Activated CD4-positive, alpha-beta T cell treated with anti-CD3 and anti-CD28 coated beads, Interleukin-2, amount 50 U/mL, for 4 hours (primary cell): ENCODE measurements at places on chromosomes 1 and 21.

GRCh38 chr1:182173808-182174512, 112.4 kb upstream of the ZNF648 start:
- no peak for DNase-seq

GRCh38 chr1:18569251-18569650, 61.4 kb upstream of the PAX7 start:
- DNase-seq: no peak

DNA sequence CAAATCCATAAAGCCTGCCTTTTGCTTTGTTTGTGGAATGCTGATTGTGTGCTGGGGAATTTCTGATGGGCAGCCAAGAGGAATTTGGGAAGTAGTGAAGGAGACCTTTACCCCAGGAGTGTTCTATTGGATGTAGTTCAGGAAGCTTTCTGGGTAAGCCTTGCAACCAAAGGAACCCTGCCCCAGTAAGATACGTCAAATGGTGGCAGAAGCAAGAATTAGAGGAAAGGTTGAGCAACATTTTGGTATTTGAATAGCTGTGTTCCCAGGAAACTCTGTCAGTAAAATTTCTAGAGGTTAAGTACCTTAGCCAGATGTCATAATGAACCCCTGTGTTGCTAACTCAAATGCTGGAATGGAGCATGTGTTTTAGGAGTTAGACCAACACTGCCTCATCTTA, 6.4 kb downstream of the MGST3 start:
- no peak for DNase-seq

DNA sequence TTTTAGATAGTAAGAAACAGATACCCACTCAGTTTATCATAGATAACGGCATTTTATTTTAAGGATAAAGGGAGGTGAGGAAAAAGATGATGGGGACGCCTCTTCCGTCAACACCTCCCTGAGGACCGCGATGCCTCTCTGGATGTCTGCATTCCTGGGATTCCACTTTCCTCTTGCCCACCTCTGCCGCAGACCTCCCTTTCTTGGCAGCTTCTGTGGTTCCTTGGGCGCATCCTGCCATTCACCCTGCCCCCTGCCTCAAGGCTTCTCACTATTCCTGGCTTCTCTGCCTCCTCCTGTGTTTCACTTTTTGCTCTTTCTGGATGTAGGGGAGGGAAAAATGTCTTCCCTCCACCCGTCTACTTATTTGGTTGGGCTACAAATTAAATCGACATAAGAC, 19.9 kb downstream of the HUNK start:
- DNase-seq: no peak

DNA sequence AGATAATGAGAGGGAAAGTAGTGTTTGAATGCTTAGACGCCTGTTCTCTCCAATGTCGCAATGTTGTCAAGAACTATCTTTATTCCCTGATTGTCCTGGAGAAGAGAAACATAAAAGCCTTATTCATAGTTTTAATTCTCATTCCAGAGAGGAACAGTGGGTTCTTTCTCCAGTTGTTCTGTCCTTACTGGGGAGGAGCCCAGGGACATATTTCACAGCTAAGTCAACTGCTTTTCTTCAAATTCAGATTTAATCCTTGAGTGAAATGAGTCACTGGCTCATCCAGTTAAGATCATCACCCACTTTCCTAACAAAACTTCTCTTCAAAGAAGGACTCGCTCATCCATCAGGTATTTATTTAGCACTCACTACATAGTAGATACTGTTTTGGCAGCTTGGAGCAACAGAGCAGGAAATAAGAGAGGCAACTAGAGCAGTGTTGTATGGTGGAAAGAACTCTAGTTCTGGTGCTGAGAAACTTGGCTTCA, 365.7 kb upstream of the USP24 start:
- DNase-seq: no peak

DNA sequence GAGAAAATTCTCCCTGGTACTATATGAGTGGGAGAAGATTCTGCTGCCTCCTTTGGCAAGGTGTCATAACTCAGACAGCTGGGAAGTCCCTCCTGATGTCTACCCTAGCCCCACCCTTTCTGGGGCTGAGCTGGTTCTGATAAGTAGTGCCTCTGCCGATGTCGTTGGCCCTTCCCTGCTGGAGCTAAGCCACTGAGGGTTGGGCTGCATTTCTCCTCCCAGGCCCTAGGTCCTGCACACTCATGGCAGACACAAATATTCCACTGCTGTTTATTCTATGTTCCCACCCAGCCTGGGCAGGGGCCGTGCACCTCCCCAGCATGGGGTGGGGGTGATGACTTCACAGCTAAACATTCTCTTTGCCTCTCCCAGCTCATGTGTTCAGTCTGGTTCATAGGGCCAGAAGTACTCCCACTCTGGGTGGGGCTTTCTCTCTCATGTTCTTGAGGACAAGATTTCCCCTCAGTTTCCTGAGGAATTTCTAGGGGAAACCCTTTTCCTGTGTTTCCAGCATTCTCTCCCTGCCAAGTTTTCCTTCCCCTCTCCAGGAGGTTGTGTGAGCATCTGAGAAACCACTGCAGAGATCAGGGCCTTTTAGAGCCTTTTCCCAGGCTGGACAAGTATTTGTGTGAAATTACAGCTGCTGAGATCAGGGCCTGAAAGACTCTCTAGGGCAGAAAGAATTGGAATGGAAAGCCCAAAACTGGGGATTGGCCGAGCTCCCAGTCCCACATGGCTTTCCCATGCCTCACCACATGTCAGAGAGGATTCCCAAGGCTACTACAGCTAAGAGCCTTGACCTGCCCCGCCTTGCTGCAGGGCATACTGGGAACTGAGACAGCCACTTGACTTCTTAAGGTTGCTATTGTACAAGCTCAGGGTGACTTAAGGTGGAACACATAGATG, 66.2 kb downstream of the ATP2B4 start:
- no peak for DNase-seq

GRCh38 chr1:7011826-7012225, 226.6 kb downstream of the CAMTA1 start:
- no peak for DNase-seq

DNA sequence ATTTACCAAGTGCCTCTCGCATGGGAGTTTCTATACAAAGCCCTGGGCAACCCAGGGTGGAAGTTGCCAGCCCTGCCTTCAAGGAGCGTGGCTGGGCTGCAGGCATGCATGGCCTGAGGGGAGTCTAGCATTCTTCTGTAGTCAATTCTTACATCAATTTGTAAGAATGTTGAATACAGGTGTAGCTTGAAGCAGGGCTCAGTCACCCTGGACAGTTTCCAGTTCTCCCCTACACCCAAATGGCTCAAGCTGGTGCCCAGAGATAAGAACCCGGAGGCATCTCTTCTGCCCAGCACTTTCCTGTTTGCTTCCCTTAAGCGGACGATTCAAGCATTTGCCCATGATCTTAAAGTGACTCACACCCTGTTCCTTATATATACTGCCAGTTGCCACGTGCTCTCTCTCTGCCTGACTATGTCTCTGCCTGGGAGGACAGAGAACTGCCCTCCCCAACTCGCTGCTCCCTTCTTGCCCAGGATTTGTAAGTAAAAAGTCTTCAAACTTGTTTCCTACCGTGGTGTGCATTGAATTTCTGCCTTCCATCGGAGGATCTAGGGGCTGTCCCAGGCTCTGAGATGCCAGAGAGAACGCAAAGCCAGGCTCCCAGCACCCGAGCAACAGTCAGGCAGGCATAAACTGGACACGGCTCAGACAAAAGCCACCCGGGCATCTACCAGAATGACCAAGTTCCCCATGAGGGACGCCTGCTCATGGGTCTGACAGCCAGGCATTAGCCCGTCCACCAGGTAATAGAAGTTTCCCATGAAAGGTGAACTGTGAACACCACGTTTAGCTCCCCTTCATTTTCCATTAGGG, 50.9 kb upstream of the AJAP1 start:
- DNase-seq: no peak

GRCh38 chr1:9840176-9840575, 16.4 kb upstream of the CLSTN1 start:
- no peak for DNase-seq

GRCh38 chr21:45644041-45644906, 749 bp downstream of the PCBP3 start:
- no peak for DNase-seq

DNA sequence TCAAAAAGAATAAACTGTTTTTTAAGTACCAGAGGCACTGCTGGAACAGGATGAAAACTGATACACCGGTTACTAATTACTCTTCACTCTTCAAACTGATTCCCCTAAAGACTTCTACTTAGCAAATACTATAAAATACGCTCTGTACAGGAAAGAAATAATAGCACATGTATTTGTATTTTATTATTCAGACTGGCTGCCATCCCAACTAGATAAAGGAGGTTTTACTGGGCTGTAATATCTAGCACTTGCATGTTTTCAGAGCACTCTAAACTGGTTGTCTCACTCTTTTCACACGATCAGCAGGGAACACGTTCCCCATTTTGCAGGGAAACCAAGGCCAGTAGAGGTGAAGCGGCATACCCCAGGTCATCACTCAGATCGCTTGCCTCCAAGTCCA, 9.2 kb downstream of the SMIM12 start:
- no peak for DNase-seq

DNA sequence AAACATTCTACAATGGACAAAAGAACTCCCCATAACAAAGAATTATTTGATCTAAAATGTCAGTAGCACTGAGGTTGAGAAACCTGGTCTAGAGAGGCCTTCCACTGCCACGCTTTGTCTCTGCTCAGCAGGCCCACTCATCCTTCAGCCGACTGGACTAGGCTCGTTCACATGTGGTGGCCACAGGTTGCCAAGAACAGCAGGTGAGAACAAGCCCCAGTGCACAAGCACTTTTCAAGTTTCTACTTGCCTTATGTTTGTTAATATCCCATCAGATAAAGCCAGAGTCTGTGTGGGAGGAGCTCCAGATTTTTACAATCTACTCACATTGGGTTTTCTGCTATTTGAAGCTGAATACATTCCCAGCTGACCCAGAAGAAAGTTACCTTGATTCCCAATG, 9.1 kb upstream of the EFHD2 start:
- DNase-seq: no peak

GRCh38 chr1:36349241-36349671, 25.8 kb upstream of the EVA1B start:
- no peak for DNase-seq

DNA sequence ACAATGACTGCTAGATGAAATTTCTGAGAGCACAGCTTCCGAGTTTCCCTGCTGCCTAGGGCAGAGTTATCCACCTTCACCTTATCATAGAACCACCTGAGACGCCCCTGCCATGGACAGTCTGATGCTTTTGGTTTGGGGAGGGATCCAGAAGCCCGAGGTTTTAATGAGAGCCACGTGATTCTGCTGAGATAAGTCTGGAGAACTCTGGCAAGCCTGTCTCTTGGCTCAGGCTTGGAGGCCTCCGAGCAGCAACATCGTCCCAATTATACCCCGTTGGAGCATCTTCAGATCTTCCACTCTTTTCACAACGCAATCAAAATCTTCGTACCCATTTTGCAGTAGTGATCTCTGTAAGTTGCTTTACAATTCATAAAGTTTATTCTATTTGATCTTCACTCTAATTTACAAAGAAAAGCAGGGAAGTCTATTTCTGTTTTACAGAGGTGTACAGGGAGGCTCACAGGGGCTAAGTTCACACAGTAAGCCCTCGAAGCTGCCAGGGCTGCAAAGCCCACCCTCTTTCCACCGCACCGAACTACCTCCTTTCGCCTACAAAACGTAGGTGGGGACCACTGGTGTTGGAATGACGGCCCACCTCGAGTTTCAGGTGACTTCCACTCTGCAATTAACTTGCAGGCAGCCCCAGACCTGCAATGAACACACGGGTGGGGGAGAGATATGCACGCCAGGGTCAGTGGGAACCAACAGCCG, 513 bp upstream of the HHAT start:
- no peak for DNase-seq

DNA sequence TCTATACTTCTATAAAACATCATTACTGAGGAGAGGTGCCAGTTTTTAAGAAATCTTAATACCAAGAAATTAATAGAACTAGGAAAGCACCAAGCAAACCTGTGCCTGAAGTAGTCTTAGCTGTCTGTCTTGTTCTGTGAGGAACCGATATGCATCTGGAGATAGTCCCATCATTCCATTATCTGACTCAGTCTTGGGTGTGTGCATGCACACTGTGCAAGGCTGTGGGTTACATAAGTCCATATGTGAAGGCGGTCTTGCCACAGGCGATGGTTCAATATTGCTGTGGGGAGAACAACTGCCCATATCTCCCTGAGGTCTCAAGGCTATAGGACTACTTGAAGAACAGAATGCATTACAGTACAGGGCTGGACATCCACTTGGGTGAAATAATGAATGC, 33.8 kb downstream of the STIL start:
- DNase-seq: no peak

DNA sequence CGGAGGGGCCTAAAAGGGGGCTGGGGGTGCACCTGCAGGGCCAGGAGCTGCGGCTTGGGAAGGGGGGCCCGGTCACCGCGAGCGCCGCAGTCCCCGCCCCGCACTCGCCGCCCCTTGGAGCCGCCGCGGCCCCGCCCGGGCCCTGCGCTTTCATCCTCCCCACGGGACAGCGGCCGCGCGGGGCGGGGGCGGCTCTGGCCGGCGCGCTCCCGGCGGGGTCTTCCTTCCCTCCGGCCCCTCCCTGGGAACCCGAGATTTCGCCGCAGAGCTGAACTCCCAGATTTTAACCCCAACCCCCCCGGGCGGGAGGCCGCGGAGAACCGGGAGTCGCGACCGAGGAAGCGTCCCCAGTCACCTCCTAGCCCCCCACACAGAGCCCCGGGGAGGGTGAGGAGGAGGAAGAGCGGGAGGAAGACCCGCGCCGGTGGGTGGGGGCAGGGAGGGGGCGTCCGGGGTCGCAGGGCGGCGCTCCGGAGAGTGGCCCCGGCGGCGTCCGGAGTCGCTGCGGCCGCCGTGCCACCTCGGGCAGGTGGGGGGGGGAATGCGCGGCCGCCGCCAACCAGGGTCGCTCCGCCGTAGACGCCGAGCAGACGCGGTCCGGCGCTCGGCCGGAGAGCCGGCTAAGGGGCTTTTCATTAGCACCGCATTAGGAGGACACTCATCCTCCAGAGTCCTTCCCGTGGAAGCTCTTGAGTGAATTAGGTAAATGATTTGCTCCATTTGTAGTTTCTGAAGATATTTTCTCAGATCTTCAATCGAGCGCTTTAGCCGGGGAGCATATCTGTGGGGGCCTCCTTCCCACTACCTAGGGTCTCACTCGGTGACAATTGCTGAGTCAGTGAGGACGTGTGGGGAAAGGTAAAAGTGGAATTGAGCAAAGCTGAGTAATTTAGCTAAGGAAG, 31.6 kb upstream of the NFIA start:
- DNase-seq: no peak

- DNase-seq: no peak
These were observed 55.1 kb downstream of the PLPP3 start for GRCh38 chr1:56524263-56524662.
